ENCODE measurements at places on chromosomes 2 and 18.

- peak; percentile 57 for DNase-seq
These were observed 618.6 kb downstream of the ZEB2 start for GRCh38 chr2:143901185-143901842.

GRCh38 chr2:108403494-108403893, 25.7 kb downstream of the SULT1C4 start:
- DNase-seq, result no peak

- DNase-seq, result no peak
These were observed 23.0 kb downstream of the TET3 start for GRCh38 chr2:74007711-74008110.

DNA sequence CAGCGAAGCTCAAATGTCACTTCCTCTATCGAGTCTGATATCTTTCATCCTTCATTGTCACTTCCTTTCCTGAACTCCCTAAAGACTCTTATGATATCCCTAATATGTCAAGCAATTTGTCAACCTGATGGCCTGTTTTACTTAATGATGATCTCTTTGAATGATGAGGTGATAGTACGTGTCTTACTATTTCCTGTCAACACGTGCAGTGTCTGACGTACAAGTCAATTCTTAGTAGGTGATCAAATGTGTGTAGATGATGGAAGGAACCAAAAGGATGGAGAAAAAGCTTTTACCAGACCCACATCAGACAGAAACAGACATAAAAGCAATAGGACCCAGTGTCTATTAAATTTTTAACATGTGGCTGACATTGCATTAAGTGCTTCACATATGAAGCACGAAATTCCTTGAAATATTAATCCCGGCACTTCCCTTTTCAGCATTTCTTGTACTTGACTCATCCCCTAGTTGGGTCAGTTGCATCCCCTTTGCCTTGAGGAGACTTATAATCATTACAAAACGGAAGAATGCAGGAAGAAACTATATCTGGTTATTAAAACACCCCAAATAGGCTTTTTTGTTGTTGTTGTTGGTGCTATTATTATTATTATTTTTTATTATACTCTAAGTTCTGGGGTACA, 108.6 kb upstream of the NYAP2 start:
- DNase-seq, result no peak

DNA sequence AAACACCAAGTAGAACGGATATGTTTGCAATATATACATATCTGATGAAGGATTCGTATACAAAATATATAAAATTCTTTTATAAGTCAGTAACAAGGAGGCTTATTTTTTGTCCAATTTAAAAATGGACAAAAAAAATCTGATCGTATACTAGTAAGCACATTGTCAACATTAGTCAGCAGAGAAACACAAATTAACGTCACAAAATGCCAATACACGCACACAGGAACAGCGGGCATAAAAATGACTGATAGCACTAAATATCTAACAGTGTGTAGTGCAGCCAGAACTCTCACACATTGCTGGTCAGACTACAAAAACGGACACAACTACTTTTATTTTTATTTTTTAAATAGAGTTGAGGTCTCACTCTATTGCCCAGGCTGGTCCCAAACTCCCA, 69.5 kb downstream of the LAMA1 start:
- DNase-seq, result no peak

DNA sequence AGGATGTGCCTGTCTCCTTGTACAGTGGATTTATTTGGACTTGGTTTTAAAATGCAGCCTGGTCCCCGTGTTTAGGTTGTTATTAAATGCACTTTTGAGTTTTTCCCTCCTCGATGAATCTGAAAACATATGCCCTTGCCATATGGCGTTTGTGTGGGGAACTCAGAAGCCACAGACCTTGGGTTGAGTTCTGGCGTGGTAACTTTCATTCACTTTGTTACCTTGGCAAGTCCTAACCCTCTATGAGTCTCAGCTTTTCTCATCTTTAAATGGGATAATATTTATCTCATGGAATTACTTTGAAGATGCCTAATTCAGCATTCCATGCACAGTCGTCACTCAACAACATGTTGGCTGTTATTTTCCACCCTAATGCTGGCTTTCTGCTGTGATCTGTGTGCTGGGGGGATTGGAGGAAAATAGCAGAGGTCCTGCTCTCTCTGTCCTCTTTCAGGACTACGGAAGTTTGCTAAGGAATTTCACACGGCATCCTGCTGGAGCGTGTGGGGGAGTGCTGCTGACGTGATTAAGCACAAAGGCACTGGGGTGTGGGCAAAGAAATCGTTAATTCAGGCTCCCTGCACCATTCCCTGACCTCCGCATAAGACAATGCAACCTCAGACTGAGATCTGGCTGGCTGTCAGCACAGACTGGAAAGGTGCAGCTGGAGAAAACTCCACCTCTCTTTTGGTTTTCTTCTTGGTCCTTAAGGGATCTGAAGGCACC, 61.7 kb downstream of the LDLRAD4 start:
- DNase-seq, result no peak

DNA sequence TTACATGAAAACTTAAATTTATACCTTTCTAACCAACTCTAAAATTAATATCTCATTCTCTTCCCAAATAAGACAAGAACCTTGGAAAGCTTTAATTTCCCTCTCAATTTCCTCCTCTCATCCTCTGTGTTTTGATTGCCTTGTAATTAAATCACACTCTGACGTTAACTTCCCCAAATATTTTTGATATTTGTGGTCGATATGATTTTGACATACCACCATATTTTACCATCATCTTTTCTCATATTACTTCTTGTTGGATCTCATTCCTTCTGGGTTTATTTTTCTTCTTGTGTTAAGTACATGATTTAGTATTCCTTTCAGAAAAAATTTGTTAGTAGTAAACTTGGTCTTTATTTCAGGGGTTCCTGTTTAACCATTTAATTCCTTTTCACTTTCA, 69.6 kb downstream of the RDH14 start:
- DNase-seq, result no peak

- no peak for DNase-seq
These were observed 10.8 kb downstream of the NCKAP1 start for GRCh38 chr2:183027443-183027842.

DNA sequence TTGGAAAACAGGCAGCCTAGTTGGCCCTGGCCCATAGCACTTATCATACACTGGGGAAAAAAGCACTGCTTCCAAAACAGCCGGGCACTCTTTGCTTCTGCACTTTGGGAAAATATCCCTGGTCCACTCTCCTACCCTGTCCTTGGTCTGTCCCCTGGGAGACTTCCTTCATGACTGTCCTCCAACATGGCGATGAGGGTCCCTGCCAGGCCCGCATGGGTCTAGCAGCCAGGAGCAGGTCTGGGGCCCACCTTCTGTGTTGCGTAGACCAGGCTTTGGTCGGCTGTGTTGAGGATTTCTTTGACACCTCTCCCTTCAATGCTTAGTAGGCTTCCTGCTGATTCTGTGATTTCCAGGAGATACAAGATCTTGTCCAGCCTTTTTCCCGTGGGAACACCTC, 12.2 kb downstream of the KCNF1 start:
- no peak for DNase-seq

GRCh38 chr2:2708575-2709430, 377.7 kb upstream of the MYT1L start:
- no peak for DNase-seq

- peak; percentile 43 for DNase-seq
These were observed 582 bp downstream of the RIOK3 start for GRCh38 chr18:23453680-23454058.

DNA sequence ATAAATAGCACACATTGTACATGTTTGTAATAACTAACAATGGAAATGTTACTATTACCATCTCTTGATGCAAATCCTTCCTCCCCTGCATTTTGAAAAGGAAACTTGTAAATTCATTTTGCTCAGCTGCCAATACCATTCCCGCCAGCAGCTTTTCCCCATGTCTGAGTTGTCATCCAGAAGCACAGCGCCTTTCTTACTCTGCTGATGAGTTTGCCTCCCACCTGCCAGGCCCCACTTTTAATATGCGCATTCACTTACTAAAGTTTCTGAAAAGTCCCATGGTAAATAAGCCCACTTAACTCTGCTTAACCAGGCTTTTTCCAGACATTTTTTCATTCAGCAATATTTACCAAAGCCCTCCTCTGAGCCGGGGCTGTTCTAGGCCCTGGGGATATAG, 3.9 kb downstream of the CHST10 start:
- no peak for DNase-seq

- no peak for DNase-seq
These were observed 34.2 kb upstream of the NCOA1 start for GRCh38 chr2:24456599-24457556.

DNA sequence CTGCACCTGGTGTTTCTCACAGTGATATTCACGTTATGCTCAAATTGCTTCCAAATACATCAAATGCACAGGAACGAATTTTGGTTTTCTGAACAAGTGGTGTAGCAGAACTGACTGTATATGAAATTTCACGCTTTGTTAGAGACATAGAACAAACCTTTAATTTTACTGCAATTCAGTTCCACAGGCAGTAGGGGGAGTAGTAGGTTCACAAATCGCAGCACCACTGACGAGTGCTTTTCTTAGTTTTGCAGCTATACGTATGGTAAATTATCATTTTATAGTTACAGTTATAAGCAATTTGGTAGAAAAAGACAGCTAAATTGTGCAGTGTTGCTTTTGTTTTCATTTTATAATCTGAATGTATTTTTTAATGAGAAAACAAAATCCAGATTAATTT, 113.3 kb downstream of the KIAA1328 start:
- peak; percentile 24 for DNase-seq

DNA sequence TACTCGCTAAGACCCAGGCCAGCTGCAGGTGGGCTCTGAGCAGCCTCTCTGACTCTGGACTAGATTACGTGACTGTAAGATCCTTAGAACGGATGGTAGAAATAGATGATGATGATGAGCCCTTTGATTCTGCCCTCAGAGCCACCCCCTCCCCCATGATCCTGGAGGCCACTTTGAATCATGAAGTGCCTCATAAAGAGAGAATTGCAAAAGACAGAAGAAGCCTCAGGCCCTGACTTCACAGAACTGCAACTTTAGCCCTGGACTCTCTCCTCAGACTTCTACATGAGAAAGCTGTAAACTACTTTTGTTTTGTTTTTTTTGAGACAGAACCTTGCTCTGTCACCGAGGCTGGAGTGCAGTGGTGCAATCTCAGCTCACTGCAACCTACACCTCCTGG, 15.4 kb upstream of the TET3 start:
- DNase-seq, result no peak

DNA sequence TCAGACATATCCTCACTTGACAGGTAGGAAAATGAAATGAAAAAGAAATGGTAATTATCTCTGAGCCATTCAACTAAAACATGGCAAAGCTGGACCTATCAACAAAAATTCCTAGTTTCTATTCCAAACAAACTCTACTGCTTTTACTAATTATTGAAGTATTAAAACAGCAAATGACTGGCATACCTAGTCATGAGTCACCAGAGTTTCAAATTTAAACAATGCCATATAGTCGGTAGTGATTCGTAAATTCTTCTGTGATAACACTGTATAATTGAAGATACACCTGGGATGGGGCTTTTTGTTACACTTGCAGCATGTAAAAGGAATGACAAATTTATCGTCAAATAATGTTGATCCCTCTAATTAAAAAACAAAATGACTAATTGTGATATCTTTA, 153.1 kb upstream of the THUMPD2 start:
- DNase-seq, result no peak

- DNase-seq, result no peak
These were observed 127.0 kb downstream of the ST6GAL2 start for GRCh38 chr2:106758901-106759497.

DNA sequence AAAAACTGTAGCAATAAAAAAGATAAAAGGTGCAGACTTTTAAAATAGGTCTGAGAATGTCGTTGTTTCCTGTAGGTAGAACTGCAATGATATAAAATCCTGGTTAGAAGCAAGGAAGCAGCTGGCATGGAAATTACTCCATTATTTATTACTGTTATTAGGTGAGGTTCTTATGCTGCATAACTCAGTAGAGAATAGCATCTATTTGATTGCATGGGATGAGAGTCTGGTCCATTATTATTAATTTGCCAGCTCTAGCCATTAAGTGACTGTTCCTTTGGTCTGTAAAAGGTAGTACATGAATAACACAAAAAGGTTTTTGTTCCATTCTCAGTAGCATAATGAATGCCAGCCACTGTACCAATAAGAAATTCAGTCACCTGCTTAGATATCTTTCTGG, 358.6 kb downstream of the RBM43 start:
- no peak for DNase-seq

DNA sequence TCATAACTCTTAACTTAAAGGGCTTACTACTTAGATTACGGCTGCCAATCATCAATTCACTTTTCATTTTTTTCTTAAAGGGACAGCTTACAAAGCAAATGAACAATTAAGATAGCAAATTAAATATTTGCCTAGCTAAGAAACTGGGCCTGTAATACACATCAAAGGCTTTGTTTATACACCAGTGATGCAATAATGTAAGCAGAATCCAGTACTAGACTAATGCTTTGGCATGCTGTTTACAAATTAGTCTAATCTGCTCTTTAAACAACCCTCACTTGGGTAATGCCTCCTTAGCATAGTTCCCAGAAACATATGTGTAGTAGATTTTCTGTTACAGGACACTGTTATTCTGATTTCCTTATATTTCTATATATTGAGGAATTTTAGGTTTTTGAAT, 105.8 kb downstream of the ARHGAP28 start:
- DNase-seq, result no peak

GRCh38 chr2:28681606-28682005, 70.0 kb upstream of the PPP1CB start:
- DNase-seq, result no peak

DNA sequence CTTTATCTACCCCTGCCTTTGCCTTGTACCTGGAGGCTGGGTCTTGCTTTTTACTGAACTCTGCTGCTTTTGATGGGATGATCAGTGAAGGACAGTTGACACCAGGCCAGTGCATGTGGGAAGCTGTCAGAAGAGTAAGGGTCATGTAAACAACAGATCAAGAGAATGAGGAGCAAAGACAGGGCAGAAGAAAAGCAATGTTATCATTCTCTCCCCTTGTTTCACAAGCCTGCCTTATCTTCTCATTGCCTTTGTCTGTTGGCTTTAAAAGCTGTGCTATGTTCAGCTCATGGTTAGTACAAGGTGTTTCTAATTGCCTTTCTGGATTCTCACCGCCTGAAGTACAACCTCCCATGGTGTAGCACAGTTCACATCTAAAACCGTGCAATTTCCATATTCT, 27.6 kb downstream of the LYPD1 start:
- DNase-seq, result no peak

DNA sequence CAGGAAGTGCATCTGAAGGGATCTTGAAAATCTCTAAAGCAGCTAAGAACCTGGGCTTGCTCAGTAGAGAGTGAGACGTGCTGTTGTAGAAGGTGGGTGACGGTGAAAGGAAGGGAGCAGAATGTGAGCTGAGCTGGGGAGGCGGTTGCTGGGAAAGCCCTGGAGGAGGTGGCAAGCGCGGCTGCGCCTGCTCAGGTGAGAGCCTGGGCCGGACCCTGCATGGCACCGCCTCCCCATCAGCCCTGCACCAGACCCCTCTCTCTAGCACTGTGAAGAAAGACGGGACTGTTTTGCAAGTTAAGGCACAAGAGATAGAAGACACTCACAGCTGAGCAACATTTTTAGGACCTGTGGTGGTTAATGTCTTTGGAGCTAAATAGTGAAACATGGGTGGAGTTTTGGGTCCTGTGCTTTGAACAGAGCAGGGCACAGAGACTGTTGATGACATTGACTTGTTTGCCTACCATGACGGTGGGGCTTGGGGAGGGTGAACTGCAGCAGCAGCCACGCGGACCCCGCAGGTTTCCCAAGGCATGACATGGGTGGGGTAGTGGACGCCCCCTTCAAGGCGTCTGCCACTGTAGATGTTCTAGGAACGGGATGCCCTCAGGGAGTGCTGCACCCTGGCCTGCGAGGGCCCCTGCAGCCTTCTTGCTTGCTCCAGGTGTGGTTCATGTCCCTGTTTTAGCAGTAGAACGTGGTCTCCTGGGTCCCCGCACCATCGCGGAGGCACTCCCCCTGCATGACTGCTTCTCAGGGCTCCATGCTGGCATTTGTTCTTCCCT, 245.3 kb downstream of the TSN start:
- DNase-seq, result no peak

Data from HT-29 (cell line).